ENCODE measurements at places on chromosomes 6 and 20.

- DNase-seq, result no peak
Measured at GRCh38 chr6:144602523-144603180, 317.5 kb downstream of the UTRN start.

- no peak for DNase-seq
Measured at GRCh38 chr6:43673444-43674084, 14.0 kb downstream of the MRPS18A start.

- DNase-seq, result no peak
Measured at GRCh38 chr6:449057-449430, 57.5 kb downstream of the IRF4 start.

DNA sequence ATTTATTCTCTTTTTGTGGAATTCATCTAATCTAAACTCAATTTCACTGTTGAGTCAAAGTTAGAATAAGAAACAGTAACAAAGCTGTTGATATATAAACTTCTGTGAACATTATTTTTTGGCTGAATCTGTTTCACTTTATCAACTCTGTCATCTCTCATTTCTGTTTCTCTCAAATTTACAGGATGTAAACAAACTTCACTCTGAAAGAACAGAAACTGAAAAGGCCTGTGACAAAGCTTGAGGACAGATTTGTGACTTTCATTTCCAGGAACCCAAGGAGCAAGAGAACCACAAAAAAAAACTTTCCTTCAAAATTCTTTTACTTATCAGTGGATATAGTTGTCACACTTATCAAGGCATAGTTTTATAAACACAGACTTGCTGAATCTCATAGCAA, 447.9 kb upstream of the OPRM1 start:
- DNase-seq, result no peak

- DNase-seq, result no peak
Measured at GRCh38 chr6:166206066-166206465, 38.4 kb upstream of the TBXT start.

- DNase-seq, result no peak
Measured at GRCh38 chr20:48583801-48584200, 244.0 kb downstream of the PREX1 start.

GRCh38 chr6:135062735-135063134, 8.1 kb upstream of the HBS1L start:
- DNase-seq, result no peak

- no peak for DNase-seq
Measured at GRCh38 chr6:137536104-137536773, 42.0 kb upstream of the OLIG3 start.

- DNase-seq, result no peak
Measured at GRCh38 chr6:110560239-110561007, 84.0 kb upstream of the SLC22A16 start.

DNA sequence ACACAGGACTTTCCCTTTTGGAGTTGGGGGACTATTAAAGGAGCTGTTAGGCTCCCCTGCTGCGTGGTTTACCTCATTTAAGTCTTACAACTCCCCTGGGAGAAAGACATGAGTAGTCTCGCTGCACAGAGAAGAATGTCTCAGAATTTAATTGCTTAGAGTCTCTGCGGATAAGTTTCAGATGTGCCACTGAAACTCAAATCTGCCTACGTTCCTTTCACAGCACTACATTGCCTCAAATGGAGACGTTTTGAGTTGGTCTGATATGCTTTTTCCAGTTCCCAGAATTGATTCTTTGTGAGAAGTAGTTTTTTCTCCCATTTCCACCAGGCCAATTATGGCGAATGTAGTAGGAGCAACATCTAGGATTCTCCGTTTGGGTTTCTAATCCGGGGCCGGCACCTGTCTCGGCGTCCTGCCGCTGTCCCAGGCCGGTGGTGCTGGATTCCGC, 532 bp upstream of the SLC35F1 start:
- no peak for DNase-seq

- DNase-seq, result no peak
Measured at GRCh38 chr6:56909115-56909907, 45.6 kb upstream of the BEND6 start.

DNA sequence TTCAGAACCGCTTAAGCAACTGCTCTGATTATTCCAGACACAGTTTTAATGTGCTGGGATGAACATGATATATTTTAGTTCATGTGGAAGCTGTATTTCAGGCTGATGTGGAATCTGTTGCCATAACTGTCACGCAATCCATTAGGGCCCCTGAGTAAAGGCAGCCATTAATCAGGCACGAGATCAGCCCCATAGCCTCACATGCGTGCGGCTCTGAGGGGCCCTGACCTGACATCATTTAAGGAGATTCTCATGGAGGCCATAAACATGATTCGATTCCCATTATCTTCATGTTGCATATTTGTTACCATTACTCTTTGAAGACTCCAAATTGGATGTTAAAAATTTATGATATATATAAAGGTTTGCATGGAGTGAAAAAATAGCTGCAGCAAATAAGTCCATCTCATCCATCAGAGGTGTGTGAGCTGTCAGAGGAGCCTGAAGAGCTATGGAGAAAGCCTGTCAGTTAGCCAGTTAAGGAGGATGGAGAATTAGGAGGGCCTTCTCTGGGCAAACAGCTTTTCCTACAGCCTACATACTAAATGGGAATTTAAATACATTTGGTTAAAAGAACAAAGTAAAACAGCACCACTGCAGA, 89.6 kb downstream of the SOBP start:
- DNase-seq, result no peak

- DNase-seq, result no peak
Measured at GRCh38 chr20:35823147-35823546, 51.3 kb downstream of the PHF20 start.

GRCh38 chr6:2599817-2600216, 150.9 kb downstream of the MYLK4 start:
- no peak for DNase-seq

GRCh38 chr20:62820208-62820961, 3.5 kb downstream of the COL9A3 start:
- DNase-seq, result no peak

GRCh38 chr6:2101213-2101612, 144.2 kb downstream of the GMDS start:
- DNase-seq, result no peak

DNA sequence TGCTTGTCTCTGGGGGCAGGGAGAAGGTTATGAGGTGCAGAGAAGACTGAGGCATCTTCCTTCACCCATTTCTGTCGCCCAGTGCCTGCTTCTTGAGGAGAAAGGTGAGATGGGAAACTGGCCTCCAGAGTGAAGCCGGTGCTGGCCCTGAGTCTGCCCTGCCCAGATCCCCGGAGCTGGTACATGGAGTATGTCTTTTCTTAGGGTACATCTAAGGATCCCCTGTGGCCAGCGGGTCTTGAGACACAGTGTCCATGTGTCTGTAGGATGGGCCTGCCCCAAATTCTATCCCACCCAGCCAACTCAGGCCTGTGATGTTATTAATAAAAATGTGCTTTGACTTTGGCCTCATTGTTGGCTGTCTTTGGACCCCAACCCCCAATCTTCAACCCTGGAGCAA, 8.8 kb upstream of the BAK1 start:
- no peak for DNase-seq

DNA sequence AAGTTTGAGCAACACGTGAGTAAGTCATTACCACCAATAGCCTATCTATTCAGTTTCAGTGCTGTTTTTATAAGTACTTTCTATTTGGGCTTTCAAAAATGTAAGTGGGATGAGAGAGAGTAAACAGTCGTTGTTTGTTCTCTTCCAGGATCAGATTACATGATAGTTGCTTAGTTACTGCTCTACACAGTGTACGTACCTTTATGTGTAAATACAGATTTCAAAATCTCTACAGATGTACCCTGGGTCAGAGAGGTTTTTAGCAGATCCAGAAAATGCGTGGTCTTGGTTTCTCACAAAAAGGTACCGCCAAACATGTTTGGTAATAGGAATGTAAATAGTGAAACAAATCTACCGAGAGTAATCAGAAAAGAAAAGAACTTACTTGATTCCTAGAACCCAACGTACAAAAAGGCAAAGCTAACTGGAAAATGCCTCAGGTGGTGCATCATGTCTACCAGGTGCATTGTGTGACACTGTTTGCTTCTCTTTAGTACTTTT, 421.1 kb downstream of the BCKDHB start:
- no peak for DNase-seq

GRCh38 chr6:149364557-149364956, 35.5 kb upstream of the SUMO4 start:
- no peak for DNase-seq

DNA sequence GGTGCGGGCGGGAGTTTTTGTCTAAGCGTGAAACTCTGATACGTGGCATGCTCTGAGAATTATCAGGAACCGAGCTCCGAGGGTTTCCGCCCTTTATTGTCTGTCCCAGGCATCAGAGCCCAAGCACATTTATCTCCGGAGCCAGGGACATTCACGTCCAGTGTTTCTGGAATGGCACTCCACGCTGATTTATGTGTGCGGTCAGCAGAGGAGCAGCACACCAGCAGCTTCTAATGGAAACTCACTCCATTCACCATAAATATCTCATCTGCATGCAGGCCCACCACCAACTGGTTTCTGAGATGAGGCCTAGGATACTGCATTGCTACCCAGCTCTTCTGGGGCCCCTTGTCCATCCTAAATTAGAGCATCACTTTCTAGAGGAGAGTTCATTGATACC, 51.9 kb upstream of the SYNDIG1 start:
- no peak for DNase-seq

GRCh38 chr20:53291548-53291947, 302.1 kb downstream of the ZNF217 start:
- DNase-seq, result no peak

DNA sequence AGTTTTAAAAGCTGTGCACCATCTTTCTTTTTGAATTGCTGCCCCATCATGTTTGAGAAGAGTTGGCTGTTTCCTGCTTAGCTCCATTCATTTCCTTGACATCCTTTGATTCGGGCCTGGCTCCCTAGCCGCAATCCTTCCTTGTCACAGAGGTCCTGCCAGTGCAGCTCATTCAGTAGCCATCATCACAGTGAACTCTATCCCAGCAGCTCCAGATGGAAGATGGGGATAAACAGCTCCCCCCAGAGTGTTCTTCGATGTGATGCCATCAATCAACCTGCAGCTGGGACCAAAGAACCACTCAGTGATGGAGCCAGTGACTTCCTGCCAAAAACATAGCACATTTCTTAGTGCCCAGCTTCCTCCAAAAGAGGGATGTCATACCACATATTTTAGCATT, 158.8 kb downstream of the FRK start:
- DNase-seq, result no peak

DNA sequence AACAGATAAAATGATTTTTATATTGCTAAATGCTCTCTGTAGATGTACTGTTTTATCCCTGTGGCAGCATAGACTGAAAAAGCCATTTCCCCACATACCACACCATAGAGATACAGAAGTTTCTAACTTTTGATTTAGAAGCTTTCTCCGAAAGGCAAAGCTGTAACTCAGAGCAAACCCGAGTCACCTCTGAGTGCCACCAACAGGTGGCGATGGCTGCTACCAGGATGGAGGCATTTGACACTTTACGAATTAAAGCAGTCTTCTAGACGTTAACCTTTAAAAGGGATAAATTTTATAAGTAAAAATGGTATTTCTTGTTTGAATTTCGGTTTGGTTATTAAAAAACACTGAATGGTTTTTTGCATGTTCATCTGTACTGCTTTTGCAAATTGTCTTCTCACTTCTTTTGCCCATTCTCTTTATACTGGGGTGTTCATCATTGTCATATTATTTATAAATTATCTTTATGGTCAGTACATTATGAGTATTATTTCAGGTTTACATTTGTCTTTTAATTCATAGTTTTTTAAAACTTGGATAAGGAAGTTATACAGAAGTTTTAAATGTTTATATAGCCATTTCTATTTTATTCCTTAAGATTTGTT, 201.0 kb upstream of the CEP162 start:
- no peak for DNase-seq

DNA sequence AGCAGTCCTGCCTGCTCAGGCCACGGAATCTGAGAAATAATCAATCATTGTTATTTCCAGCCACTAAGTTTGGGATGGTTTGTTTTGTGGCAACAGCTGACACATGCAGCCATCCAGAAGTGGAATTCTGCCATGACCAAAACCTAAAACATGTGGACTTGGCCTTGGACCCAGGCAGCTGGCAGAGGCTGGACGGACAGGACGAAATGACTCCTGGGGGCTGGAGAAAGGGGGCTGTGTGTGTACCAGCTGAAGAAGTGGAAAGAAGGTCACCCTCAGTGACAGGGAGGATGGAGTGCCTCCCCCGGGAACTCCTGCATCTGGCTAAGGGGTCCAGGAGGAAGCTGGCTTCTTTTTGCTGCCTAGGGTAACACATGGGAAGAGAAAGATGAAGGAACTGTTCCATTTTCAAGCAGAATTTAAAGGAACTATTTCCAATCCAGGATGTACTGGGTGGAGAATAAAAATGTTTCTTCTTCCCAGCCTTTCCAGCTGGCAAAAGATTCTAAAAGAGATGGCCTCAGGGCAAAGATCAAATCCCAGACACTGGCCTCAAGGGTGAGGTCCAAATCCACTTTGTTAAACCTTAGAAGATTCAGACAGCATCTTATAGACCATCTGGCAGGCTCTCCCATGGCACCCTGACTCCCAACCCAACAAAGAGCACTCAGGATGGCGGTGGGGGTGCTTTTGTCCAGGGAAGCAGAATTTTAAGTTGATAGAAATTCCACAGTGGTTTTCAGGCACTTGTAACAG, 14.3 kb downstream of the SERPINB6 start:
- no peak for DNase-seq

GRCh38 chr6:151436300-151436699, 15.6 kb downstream of the RMND1 start:
- DNase-seq, result no peak

DNA sequence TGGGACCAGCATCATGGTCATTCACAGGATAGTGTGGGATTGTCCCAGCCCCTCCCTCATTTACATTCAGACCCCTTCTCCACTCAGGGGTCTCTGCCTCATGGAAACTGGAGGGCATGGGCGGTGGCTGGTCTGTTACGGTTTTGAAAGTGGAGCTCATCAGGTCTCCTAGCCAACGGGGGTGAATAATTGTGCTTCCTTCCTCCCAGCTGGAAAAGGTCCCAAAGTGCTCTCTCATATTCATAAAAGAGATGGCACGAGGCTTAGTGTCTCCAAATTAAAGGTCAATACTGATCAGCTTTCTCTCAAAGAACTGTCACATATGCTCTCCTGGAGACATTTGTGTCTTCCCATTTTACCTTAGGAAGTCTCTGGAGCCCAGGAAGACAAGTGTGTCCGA, 19.9 kb downstream of the JARID2 start:
- no peak for DNase-seq
